Fibroblast of lung (primary cell): ENCODE measurements at places on chromosomes 12 and 14. TPM values are rescaled to one million over a fixed set of nuclear protein-coding genes. Genes with fewer than 3 reads are reported as not detected.

Gene MLH3
- 37.5 and 53.8 TPM in 2 replicates for total RNA-seq

Gene IGF1
- total RNA-seq, result 0.83 and 1.3 TPM in 2 replicates

Gene LRRC43
- total RNA-seq, result 1.8 and 3.6 TPM in 2 replicates

Gene LRTM2
- total RNA-seq, result not detected in 2 replicates

Gene KITLG
- total RNA-seq, result 45.7 and 64.6 TPM in 2 replicates

Gene TGM1
- 0.51 and 0.83 TPM in 2 replicates for total RNA-seq

DNA sequence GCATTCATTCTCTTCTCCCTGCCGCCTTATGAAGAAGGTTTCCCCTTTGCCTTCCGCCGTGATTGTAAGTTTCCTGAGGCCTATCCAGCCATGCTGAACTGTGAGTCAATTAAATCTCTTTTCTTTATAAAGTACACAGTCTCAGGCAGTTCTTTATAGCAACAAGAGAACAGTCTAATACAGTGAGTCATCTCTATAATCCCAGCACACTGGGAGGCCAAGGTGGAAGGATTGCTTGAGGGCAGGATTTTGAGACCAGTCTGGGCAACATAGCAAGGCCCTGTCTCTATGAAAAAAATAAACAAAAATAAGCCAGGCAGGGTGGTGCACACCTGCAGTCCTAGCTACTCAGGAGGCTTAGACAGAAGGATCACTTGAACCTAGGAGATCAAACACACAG is 259.9 kb downstream of the CEP128 start:
- no peak for DNase-seq

DNA sequence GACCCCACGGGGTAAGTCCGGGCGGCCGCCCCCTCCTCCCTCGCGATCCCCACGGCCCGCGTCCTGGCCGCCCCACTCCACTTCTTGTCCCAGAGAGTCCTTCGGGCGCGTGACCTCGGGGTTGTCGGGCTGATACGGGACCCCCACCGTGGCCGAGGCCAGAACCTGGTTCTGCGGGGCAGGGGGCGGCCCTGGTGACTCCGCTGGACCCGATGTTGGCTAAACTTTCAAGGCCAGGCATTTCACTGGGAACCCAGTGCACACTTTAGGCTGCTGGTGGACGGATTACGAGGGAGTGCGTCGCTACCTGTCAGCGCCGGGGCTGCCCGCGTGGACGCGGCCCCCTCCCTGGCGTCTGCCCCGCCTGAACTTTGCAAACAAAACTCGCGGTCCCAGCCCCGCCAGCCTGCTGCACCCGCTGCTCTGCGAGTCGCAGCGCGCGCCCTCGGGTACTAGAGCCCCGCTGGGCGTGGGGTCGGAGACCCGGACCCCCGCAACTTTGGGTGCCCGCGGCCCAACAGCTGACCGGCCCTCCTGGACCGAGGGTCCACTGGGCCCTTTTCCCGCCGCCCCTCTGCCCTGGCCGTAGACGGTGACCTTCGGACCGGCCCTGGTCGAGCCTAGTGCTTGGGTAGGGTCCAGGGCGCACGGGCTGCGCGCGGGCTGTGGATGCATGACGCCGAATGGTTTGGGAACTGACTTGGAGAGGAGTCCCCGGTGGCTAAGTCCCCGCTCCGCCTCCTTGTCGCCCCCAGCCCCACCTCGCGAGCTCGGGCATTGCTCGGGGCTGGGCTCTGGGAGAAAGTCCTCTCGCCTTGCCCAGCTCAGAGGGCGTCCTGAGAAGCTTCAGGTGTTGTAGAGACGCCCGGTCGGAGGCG is 624 bp downstream of the RIN3 start:
- peak; percentile 36 for DNase-seq

DNA sequence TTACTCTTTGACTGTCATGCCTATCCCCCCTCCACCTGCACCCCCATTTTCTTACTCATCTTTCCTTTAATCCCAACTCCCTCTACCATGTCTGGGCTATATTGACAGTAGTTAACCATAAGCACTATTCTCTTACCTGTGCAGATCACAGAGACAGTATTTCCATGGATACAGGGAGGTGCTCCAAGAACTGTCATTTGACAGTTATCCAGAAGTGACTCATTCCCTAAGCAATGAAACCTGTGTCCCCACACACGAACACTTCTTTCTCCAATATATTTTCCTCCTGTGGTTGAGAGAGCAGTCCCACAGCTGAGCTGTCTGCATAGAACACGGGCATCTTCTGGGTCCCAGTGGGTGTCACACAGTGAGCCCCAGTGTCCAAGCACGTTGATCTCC is 68.8 kb downstream of the CD163L1 start:
- DNase-seq, result no peak

DNA sequence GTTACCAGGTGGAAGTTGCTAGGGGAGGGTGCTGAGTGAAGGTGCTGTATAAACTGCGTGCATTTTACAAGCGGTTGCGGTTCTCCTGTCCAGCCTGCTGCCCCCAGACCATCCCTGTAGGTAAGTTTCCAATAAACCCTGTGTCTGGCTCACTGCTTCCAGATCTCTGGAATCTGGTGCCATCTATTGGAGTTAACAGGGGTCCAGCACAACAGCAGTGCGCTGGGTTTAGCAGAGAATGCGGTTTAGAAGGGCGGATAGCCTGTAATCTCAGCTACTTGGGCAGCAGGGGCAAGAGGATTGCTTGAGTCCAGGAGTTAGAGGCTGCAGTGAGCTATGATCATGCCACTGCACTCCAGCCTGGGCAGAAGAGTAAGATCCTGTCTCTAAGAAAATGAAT is 4.9 kb downstream of the AACS start:
- DNase-seq, result peak; percentile 12

DNA sequence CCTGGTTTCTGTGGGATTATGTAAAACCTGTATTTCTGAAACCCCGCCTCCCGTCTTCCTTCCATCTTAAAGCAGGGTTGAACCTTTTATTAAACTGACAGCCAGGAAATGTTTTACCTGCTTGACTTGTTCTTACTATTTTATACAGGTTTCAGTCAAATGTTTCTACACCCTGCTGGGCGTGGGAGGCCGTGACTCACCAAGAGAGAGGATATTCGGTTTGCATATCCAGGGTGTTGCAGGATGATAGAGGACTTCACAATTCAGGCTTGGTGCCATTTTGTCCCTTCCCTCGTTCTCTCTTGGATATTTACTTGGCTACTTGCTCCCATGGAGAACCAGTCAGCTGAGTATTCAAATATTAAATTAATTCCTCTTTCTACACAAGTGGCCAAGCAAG is 69.7 kb downstream of the ARF6 start:
- no peak for DNase-seq

- no peak for DNase-seq
Observed at GRCh38 chr12:109289551-109289950, 19.5 kb downstream of the FOXN4 start.

DNA sequence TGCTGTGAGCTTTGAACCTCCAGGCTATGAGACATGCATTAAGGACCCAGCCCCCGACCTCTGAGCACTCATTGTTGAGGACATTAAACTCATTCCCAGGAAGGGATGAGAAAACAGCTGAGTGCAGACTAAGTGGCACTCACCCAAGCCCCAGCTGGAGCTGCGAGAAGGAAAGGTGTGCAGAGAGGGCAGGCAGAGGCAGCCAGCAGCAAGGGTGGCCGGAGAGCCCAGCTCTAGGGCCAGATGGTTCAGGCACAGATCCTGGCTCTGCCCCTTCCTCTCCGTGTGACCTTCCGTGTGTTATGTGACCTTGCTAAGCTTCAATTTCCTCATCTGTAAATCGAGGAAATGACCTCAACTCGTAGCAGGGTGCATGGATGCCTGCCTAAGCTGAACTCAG is 3.7 kb downstream of the TSPAN11 start:
- no peak for DNase-seq

- DNase-seq, result no peak
Observed at GRCh38 chr14:93333631-93334103, 831 bp upstream of the BTBD7 start.

- peak; percentile 63 for DNase-seq
Observed at GRCh38 chr12:111434680-111435338, 29.1 kb downstream of the SH2B3 start.

DNA sequence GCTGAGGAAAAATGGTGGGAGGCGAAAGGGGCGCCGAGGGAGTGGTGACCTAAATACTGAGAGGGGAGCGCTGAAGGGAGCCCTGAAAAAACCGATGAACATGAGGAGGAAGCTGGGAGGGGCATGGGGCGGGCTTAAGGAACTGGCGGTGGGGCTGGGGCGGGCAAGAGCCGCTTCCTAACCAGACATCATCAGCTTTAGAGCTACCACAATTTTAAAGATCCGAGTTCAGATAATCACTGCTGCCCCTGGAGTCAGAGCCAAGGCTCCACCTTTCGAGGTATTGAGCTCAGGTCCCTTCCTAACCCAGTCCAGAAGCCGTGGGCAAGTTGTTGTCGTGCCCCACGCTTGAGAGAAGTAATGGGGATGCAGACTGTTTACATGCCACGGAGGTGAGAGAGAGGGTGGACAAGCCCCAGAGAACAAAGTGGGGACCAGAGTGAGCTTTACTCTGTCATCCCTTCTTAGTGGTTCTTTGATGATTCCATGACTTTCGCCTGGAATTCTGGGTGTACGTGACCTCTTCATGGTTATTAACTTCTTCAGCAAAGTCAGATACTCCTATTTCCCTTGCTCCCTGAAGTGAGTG is 393 bp downstream of the ORMDL2 start:
- DNase-seq, result peak; percentile 23

GRCh38 chr12:52043386-52044212 is 7.6 kb upstream of the NR4A1 start:
- DNase-seq, result no peak

GRCh38 chr14:74636424-74637177 is 24.6 kb upstream of the LTBP2 start:
- no peak for DNase-seq

GRCh38 chr12:79547044-79547734 is 143.6 kb downstream of the PAWR start:
- peak; percentile 94 for DNase-seq

DNA sequence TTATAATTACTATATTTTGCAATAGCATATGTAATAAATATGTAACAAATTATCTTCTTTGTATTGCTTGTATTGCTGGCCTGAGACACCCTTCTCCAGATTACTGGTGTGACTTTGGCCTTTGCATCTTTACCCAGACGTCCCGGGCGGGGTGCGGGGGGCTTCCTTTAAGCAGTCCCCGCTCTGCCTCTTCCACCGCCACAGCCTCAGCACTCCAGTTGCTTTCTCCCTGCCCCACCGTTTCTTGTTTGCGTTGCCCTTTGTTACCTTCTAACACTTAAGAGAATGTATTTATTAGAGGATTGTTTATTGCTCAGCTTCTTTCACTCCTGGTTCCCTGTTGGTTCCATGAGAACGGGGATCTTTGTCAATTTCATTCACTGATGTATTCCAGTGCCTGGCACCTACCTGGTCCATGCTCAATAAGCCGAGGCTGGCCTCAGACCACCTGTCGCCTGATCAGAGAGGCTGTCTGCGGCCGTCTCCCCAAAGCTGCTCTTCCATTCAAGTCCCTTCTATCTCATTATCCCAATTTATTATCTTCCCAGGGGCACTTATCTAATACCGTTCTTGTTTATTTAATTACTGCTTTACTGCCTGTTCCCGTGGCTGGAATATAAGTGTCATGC is 100.5 kb upstream of the RFLNA start:
- no peak for DNase-seq

DNA sequence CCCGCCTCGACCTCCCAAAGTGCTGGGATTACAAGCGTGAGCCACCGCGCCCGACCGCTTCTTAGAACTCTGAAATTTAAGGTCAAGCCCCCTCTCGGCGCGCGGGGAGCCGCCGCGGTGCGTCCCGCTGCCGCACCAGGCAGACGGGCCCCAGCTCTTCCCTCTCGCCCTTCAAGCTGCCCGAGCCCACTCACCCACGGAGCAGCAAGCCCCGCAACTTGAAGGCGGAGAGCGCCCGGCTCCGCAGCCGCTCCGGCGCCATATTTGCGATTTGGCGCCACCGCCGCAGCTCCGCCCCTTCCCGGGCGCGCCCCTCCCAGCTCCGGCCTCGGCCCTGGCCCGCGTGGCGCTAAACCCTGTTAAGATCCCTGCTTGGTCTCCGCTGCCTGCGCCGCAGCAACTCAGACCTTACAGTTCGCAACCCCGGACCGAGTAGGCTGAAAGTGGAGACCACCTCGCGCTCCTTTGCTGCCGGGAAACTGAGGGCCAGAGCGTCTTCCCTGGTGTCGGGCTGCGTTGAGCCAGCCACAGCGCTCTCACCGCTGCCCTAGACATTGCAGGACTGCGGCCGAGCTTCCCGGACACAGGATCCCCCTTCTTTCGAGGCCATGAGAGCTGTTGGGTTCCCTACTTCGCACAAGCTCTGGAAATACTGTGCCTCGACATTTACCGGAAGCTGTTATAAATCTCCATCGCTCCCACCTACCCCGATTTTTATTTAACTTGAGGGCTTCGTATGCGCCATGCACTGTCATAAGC is at the start of gene POLE2:
POLE2 (minus strand) TSS at position 273 of the 759 bp plus-strand sequence; CDS start at position 262, 11 bp downstream.
- DNase-seq, result peak; percentile 64

- DNase-seq, result no peak
Observed at GRCh38 chr12:6452245-6452943, 552 bp downstream of the TAPBPL start.

DNA sequence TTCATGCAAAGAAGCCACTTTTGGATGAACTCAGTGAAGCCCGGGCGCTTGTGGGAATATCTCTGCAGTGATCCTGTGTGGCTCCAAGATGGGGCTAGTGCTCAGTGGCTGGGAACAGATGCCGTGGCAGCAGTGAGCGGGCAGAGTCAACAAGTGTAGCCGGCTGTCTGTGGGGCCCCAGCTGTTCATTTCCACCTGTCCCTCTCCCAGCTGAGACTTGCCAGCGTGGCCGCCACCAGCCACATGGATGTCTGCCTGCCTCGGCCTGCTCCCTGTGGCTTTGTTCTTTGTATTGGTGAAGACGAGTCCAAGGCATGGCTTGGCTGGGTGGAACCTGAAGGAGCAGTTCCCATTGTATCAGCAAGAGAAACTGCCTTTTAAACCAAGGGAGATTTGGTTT is 77.3 kb downstream of the NOS1 start:
- no peak for DNase-seq

DNA sequence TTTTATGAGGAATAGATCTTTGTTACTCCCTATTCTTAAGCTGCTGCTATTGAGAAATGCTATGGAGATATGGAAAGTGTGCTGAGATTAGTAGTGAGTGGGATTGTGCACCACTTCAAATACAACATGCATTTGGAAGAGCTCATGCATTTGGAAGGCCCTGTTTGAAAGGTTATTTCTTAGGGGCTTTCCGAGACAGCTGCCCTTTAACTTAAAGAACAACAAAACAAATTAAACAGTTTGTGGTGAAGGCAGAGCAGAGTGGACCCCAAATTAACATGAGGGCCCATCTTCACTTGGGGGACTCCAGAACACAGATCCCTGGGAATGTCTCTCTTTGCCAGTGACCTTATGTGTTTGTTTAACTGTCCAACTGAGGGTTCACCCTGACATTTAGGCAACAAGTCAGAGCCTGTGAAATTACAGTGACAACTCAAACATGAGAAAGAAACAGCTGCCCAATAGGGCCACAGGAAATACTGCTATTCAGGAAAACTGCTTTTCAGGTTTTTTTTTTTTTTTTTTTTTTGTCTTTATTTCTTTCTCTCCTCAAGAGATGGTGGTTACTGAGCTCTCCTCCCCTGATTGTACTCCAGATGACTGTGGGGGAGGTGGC is 41.4 kb upstream of the IGF1 start:
- DNase-seq, result no peak

DNA sequence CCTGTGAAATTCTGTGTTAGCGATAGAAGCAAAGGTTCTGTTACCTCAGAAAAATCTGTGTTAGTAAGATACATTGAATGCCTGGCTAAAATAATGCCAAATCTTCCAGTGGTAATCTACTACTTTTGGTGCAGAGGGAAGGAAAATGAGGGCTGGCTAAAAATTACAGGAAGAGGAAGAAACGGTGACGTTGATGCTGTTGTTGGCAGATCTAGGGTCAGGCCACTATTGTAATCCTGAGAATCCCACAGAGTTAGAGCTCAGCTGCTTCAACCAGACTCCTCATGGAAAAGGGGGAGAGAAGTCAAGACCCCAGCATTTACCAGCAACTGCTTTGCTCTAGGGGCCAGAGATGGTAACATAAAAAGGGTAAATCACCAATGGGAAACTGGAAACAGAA is 145.1 kb downstream of the PPM1H start:
- DNase-seq, result no peak
